T-cell (primary cell): ENCODE measurements at places on chromosomes 12 and 14.

DNA sequence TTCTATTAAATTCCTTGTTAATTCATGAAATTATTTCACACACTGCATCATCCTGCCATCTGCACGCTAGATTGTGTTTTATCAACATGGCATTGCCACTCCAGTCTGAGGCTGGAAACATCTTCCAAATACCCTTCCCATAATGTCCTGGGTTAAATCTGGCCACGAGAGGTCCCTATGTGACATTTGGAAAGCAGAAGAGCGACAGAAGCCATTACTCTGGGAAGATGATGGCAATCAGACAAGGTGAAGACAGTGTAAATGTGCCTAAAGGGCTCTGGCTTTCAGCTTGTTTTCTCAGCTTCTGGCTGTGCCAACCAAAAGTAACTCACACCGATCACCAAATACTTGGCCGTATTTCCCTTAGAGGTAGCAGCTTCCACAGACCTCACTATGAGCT is 144.8 kb downstream of the CAPZA3 start:
- DNase-seq: no peak

DNA sequence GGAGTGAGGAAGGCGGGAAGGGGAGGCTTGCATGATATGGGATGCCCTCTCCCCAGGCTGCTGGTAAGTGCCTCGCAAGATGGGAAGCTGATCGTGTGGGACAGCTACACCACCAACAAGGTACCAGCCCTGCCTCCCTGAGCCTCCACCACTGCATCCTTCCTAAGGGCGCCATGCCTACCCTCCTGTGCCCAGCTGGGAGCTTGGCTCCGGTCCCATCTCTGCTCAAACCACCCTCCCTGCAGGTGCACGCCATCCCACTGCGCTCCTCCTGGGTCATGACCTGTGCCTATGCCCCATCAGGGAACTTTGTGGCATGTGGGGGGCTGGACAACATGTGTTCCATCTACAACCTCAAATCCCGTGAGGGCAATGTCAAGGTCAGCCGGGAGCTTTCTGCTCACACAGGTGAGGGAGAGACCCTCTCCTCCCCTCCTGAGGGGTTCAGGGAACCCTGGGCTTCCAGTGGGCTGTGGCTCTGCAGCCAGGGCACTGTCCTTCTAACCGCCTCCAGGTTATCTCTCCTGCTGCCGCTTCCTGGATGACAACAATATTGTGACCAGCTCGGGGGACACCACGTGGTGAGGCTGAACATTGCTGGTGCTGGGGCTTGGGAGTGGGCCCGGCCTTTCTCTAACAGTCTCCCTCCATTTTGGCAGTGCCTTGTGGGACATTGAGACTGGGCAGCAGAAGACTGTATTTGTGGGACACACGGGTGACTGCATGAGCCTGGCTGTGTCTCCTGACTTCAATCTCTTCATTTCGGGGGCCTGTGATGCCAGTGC is 2.6 kb downstream of the GNB3 start:
- no peak for DNase-seq

DNA sequence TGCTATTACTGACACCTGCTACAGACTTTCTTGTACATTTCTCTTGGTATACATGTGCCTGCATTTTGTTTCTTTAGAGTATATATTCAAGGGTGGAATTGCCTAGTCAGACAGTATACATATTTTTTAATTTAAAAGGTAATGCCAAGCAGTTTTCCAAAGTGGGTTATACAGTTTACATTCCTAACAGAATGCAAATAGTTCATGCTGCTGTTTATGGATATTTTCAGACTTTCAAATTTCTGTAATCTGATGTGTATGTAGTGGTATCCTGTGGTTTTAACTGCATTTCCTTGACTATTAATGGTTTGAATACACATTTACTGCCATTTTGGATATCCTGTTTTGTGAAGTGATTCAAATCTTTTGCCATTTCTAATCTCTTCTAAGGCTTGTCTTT is 55.5 kb upstream of the VCPKMT start:
- DNase-seq: no peak

DNA sequence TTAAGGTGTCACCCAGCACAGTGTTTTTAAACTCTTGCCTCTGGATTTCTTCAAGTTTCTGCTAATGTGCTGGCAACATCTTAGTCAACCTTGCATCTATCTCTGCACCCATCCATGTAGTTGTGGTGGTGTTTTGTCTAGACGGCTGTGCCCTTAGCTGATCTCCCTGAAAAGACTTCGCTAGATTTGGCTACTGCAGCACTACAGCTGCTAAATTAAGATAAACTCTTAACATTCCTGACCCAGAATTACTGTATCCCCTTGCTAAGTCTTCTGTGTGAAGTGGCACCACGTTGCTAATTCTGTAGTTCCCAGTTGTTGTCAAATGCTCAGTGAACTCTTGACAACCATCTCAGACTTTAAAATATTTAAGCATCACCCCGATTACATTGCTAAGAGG is 66.8 kb downstream of the SRGAP1 start:
- DNase-seq: no peak

- no peak for DNase-seq
Measured at GRCh38 chr12:106594447-106594846, 11.6 kb downstream of the RFX4 start.

GRCh38 chr12:85794531-85794930 is 41.7 kb downstream of the RASSF9 start:
- no peak for DNase-seq

GRCh38 chr14:55127460-55127951 is 1.5 kb upstream of the LGALS3 start:
- no peak for DNase-seq

- DNase-seq: no peak
Measured at GRCh38 chr12:81468206-81468605, 290.9 kb downstream of the PPFIA2 start.

DNA sequence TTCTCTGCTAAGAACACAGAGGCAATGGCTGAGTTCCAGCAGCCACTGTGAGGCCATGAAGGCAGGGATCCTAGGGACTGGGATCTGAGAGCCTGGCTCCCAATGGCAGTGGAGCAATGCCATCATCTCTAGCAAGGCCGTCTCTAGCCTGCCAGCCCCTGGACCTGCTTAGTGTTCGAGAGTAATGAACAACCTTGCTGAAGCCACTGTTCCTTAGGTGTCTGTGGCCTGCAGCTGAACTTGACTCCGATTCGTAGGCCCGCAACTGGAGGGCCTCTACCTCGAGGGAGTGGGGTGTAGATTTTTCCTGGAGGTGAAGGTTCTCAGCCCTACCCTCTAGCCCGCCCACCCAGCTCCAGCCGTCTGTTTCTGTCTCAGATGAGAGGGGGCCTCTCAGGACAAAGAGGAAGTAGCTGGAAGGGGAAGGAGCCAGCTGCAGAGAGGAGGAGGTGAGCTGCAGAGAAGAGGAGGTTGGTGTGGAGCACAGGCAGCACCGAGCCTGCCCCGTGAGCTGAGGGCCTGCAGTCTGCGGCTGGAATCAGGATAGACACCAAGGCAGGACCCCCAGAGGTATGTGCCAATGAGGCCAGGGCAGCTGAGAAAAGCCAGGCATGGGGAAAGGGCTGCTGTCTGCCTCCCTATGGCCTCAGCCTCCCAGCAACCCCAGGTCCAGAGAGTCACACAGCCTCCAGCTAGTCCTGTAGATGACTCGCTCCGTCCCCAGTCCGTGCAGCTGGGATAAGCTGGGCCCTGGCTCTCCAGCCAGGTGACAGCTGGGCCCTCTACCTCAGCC is at the start of gene PLD4:
TSS of gene PLD4 (plus strand) at position 459 of the 793 bp plus-strand sequence. CDS start 2,262 bp downstream, outside the sequence.
- no peak for DNase-seq

GRCh38 chr12:115941362-115941761 is 336.1 kb downstream of the MED13L start:
- no peak for DNase-seq

GRCh38 chr14:94401083-94401482 is 12.7 kb upstream of the SERPINA1 start:
- DNase-seq: no peak

DNA sequence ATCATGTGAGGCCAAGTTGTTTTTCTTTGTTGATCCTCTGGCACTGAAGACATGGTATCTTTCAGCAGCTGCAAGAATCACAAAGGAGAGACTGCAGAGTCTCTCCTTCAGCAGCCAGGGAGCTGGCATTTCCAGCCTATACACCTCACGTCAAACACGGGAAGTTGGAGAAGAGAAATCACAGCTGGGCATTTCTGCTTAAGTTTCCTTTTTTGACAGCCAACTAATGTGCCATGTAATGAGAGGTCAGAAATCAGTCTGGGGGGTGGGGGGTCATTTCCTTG is 28.3 kb downstream of the PHLDA1 start:
- DNase-seq: no peak

- DNase-seq: no peak
Measured at GRCh38 chr12:93892423-93893268, 215.5 kb downstream of the CRADD start.

DNA sequence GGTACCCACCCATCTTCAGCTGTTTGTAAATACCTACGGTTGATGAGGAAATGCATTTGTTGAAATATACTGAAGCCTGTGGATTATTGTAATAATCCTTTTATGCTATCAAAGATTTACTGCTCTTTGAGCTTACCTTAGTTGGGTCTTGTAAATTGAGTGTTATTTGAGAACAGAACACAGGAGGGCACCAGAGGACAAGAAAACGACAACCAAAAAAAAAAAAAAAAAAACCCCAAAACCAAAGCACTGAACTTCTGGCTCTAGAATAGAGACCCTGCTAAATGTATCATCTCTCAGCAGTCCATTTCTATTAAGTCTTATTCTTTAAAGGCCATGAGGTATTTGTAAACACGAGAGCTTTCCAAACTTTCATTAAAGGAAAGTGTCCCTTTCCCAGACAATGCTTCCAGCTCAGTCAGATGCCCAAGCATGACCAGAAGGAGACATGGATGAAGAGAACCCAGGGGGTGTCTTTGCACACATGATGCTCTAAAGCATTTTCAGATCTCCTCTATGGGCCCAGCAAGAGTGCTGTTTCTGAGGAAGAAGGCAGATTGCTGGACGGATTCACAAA is 763.9 kb downstream of the NRXN3 start:
- no peak for DNase-seq

- no peak for DNase-seq
Measured at GRCh38 chr14:98181768-98182167, 1090.2 kb downstream of the BCL11B start.

DNA sequence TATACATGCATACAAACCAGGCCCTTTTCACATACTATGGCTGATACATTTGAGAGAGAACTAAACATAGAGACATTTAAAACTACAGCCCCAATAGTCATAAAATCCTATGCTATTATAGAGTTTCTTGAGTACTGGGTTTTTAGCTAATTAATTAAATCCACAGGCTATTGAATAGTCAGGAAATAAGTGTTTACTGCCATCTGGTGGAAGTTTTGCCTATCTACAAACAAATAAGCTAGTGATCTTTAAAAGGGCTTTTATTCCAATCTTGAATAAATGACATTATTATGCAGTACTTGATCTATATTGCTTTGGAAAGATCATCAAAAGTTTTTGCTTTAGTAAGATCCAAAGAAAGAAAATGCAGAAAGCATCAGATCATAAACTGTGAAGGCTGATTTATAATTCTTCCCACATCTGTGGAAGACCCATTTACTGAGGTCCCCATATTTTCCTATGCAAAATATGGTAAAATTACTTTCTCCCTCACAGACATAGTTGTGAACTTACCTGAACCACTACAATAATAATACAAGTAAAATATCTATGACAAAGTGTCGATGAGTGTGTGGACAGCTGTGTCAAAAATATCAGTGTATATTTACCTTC is 131.3 kb downstream of the ITPR2 start:
- DNase-seq: no peak

GRCh38 chr12:83015390-83016217 is 328.9 kb downstream of the TMTC2 start:
- DNase-seq: no peak

DNA sequence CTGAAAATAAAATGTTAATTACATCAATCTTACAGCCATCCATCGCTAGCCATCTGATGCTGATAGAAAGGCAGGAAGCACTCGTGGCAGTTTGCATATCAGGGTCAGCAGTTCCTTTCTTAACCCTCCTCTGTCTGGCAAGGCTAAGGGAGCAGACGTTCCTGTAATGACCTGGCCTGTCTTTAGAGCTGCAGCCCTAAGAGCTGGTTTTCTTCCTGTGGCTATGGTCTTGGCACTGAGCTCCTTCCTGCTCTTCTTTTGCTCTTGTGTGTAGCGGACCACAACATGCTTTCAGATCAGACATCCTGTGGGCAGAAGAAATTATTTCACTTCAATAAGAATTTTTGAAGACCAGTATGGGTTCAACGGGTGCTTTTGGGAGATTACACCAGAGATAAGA is 170.4 kb downstream of the DAD1 start:
- DNase-seq: no peak

- no peak for DNase-seq
Measured at GRCh38 chr12:32671930-32672780, 6.9 kb upstream of the DNM1L start.
